Kidney glomerular epithelial cell (primary cell): ENCODE measurements at places on chromosomes 12 and 14.

DNA sequence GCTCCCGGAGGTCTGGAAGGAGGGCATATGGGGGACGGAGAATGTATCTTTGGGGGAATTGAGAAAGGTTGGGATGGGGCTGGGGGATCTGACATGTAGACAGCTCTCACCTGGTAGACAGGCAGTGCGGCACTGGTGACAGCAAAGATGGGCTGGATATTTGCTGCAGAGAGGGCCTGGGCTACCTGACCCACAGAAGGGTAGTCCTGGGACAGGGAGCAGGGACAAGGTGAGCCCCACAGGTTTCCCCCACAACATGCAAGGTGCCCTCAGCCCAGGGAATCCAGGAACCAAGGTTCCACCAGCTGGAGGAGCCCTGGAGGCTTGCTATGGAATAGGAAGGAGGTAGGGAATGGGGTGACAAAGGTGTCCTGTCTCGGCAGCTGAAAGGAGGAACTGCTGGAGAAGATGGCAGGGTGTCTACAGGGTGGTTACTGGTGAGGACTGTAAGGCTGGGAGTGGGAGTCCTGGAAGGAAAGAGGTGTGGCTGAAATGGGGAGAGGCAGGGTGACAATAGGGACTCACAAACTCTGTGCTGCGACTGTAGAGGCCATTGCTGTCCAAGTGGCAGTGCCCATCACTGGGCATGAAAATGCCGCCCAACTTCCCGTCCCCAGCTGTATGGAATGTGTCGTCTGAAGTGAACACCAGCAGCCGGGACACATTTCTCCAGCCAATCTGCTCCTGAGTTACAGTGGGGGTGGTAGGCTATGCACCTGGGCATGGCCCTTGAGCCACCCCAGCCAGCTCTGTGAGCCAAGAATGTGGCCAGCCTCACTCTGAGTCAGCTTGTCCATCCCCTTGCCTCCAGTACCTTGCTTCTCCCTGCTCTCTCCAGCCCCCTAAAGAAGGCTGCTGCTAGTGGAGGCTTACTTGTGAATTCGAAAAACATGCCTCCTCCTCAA is 11.3 kb downstream of the ITGB7 start:
- no peak for DNase-seq

GRCh38 chr14:51811706-51812105 is 48.7 kb upstream of the GNG2 start:
- DNase-seq, result no peak

- peak; percentile 48 for DNase-seq
Measured at GRCh38 chr14:92693998-92694795, 54.2 kb downstream of the LGMN start.

- DNase-seq, result no peak
Measured at GRCh38 chr12:130879212-130879686, 7.4 kb downstream of the RAN start.

GRCh38 chr12:99029511-99030271 is 384.6 kb downstream of the APAF1 start:
- DNase-seq, result no peak

DNA sequence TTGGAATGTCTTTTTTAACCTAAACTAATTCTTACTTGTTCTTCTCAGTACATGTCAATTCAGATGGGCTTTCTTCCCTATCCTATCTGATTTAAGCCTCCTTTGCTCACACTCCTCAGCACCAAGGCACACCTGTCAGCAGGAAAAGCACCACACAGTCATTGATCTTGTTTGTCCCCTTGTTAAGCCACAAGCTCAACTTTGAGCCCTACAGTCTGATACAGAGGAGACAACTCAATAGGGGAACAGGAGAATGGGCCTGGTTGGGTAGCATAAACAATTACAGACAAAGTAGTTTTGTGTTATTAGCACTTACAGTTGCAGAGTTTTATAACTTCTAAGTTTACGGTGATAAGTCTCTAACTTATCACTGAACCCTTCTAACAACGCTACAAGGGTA is 29.5 kb upstream of the SYCP3 start:
- DNase-seq, result no peak

DNA sequence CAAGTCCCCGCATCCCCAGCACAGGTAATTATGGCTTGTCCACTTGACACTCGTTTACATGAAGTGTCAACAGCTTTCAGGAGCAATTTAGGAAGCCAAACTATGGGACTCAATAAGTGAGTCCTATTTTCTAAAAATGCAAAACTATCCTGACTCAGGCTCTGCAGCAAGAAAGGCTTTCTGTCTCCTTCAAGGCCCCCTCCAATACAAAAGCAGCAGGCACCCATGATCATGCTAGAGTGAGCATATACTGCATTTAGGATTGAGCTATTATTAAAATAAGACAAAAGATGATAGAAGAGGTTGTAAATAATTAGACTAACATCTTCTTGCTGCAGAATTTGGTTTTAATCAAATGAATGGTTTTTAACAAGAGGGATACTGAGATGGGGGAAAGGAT is 3.2 kb downstream of the SIX6 start:
- no peak for DNase-seq

- no peak for DNase-seq
Measured at GRCh38 chr14:21255385-21256101, 13.7 kb downstream of the HNRNPC start.

DNA sequence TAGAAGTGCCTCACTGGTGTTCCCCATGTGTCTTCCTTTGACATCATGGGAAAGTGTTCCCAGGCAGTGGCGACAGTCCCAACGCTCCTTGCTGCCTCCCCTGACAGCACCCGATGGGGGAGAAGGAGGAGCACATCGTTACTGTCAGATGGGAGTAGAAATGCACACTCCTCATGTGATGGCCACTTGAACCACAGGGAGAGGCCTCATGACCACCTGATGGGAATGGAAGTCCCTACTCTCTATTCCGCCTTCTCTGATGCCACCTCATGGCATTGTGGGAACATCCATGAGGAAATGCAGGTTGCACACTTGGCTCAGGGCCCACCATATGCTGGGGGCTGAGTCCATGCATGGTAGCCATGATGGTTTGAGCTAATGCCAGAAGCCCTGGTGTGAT is 14.3 kb upstream of the CORO1C start:
- no peak for DNase-seq

DNA sequence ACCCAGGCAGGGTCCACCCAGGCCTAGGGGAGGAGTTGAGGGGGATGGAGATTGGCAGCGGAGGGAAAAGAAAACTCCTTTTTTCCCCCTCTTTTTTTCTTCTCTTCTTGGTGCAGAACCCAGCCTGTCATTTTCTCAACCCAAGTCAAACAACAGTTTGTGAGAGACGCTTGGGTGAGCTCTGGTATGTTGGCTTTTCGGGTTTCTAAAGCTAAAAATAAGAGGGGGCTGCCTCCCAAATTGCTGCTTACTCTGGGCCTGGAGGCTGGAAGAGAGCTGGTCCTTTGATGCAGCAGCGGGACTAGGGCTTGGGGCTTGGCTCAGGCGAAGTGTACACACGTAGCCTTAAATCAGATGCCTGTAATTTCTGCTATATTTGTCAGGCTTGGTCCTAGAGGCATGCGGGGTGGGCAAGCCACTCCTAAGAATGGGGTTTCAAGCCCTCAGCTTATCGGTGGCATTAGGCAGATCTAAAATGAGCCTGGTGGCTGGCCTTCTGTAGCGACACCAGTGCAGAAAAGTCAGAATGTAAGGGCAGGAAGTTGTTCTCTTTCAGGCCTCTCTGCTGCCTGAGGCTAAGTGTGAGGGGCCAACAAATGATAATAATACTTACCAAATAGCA is 816 bp upstream of the SLC8A3 start:
- DNase-seq, result no peak

DNA sequence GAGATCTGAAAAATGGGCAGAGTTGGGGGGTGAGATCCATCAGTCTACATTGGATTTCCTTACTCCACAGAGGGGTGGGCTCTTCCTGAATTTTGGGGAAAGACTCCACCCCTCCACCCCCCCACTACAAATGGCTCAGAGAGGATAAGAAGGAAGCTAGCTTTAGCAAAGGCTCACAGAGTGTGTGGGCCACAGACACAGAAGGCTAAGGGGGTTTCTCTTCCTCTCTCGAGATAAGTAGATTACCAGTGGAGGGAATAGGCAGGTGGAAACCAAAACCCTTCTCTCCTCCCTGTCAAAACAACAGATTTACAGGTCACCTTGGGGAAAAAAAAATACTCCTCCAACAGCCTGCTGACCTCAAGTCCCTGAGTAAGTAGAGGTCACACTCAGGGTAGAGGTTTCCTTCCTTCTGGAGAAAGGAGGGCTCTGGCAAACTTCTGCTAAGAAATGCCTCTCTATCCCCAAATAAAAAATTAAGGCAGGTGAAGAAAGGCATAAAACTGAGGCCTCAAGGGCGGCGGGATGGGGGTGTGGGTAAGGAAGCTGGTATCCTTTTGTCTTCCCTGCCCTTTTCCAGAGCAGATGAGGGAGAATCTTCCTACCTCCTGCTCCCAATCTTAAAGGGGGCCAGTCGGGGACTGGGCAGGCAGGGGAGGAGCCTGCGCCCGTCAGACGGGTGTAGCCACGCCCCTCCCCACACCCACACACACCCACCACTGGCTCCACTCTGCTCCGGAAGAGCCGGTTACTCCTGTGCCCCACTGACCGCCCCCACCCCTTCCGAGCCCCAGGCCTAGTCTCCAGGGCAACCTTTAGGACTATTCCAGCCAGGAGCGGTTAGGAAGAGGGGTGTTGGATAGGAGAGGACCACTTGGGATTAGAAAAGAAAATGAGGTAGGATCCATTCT is 1.9 kb upstream of the BAZ2A start:
- no peak for DNase-seq

DNA sequence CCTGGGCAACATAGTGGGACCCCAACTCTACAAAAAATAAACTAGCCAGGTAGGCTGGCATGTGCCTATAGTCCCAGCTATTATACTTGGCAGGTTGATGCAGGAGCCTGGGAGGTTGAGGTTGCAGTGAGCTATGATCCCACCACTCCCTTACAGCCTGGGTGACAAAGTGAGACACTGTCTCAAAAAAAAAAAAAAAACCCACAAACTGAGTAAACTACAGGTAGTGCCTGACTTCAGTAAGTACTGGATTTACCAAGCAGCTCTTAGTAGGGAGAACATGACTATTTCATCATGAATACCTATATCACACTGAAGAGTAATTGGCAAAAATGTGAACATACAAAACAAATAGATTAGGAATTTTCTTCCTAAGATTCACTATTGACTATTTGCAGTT is 32.4 kb upstream of the AP4S1 start:
- DNase-seq, result no peak
